Left ventricle myocardium superior (tissue), 1 donor: ENCODE measurements at places on chromosomes 6 and 20.

DNA sequence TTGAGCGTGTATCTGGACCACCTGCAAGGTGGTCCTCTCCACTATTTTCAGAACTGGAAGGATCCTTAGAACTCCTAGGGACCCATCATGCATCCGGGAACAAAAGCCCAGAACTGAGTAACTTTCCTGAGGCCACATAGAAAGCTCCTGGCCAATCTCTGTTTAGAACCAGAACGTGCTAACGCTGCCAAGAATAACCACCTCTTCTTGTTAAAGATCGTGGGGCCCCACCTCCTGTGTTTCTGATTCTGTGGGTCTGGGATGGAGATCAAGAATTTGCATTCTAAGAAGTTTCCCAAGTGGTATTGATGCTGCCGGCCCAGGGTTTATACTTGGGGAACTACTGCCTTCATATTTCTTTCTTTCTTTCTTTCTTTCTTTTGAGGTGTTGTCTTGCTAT lies 13.3 kb downstream of the CD40 start:
- no peak for DNase-seq

DNA sequence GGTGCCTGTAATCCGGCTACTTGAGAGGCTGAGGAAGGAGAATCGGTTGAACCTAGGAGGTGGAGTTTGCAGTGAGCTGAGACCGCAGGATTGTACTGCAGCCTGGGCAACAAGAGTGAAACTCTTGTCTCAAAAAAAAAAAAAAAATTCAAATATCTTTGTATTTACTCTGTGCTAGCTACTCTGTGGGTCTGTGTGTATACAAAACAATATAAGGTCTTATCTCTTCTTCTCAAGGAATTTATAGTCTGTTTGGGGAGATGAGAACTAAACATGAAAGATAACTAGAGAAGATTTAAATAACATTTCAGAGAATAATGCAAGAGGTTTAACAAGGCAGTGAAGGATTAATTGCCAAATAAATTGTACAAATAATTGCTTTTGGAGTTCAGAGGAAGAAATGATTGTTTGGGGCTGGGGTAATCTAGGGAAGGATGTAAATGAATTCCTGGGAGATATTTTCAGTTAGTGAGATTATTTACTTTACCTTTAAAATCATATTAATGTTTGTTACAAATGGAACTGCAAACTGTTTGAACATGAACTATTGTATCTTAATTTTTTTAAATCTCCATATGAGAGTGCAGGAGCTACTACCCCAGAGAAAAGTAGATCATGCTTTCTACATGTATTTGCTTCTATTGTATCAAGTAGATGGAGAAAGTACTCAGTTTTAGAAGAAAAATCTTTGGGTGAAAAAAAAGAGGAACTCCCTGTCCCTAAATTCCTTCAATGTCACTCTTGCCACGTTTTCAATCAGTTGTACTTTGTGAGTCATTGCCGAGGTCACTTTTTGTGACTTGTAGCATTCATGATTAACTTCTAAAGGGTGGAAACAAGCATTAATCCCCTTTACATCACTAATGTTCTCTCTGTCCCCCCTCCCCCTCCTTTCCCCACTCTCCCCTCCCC lies 39.0 kb downstream of the NCOA3 start:
- no peak for DNase-seq

DNA sequence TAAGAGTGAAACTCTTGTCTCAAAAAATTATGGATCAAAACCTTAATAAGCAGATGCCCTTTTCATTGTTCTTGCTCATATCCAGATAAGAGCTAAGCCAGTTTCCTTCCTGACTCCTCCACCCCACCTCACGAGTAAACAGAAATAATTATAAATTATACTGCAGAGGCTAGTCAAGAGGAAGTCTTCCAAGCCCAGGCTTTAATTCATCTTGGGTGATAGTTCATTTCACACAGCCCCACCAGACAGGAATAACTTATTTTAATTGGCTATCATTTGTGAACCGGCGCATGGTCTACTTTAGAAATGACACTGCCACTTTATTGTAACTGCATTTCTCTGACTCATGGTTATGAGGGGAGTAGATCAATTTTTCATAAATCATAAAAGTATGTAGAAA lies 102.0 kb downstream of the BTBD3 start:
- DNase-seq = no peak

DNA sequence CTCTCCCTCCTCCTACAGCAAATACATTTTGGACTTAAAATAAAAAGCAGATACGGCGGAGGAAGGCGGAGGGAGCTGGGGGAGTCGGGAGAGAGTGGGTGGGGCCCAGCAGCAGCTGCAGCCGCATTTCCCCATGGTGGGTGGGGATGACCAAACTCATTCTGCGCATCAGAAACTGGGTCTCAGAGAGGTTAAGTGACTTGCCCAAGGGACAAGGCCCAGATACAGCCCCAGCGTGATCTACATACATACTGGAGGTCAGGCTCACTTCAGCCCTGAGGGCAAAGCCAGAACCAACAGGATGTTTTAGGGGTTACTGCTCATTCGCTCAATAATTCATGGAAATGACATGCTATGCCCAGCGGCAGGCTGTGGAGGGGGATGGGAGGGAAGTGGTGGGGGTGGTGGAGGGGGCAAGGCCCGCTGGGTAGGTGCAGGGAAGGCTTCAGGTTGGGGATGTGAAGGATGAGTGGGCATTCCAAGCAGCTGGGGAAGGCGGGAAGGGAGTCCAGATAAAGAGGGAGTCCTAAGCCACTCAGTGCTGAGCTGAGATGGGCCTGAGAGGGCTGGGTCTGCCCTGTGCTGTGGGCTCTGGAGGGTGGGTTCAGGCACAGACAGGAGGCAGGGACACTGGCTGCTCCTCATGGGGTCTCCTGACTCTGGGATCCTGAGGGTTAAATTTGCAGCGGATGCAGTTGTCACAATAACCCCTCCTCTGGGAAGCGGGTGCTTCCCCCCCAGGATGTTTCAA lies 31.0 kb downstream of the DLGAP4 start:
- DNase-seq = no peak
